ENCODE measurements at places on chromosomes 2 and 18.
A peak's percentile ranks its signal among the peaks of the same experiment; 100 is the strongest.

- DNase-seq: peak; percentile 48
Measured at GRCh38 chr18:62486290-62486964, 36.4 kb upstream of the ZCCHC2 start.

GRCh38 chr18:3121259-3121658 is 98.5 kb downstream of the MYOM1 start:
- DNase-seq: peak; percentile 15

DNA sequence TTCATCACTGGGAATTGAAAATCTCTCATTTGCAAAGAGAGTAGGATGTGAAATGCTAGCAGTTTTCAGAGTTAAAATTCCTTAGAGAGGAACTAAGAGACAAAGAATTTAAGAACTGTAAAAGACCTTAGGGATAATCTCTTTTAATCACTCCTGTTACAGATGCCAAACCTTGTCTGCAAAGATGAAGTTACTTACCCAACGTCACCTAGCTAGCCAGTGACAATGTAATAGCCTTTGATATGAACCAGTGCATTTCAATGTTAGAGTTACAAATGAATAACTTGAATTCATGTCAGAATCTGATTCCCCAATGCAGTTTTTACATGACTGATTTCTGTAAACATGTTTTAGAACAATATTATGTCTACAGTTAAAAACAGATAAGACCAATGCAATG is 190.1 kb downstream of the LRP1B start:
- DNase-seq: no peak

DNA sequence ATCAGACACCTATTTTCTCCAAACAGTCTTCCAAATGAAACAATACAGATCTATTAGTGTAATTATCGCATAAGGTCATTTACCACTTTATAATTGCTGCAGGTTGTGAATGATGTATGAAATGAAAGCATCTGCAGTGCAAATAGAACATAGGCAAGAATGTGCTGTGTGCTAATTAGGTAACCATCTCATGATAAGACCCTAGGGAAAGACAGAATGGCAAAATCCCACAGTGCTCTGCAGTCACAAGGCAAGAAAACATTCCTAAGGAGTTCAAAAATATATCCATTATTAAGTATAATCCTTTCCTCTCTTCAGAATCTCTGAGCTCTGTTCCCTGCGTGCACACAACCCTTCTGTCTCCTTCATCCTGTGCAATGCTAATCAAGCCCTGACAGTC is 488.1 kb downstream of the NR4A2 start:
- DNase-seq: no peak

- DNase-seq: peak; percentile 27
Measured at GRCh38 chr2:158458617-158458920, 1.8 kb downstream of the PKP4 start.

GRCh38 chr2:129396980-129397599 is 582.4 kb upstream of the RAB6C start:
- DNase-seq: peak; percentile 70

- DNase-seq: no peak
Measured at GRCh38 chr2:188235364-188235763, 56.3 kb upstream of the GULP1 start.

DNA sequence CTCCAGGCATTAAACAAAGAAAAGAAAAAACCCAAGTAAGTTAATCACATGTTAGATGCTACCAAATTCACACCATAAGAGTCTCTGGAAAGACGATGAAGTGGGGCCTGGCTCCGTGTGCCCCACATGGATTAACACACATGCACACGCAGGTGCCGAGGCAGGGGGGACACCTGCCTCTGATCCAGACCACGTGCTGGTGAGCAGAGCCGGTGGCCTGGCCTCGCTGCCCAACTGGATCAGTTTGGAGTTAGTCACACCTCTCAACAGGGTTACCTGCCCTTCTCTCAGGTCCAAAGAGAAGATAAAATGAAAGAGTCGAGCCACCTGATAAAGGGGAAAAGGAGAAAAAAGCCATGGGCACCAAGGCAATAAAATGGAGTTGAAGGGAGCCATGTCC is 40.5 kb downstream of the MRPL35 start:
- no peak for DNase-seq

GRCh38 chr2:63272560-63272959 is 221.9 kb downstream of the OTX1 start:
- no peak for DNase-seq

DNA sequence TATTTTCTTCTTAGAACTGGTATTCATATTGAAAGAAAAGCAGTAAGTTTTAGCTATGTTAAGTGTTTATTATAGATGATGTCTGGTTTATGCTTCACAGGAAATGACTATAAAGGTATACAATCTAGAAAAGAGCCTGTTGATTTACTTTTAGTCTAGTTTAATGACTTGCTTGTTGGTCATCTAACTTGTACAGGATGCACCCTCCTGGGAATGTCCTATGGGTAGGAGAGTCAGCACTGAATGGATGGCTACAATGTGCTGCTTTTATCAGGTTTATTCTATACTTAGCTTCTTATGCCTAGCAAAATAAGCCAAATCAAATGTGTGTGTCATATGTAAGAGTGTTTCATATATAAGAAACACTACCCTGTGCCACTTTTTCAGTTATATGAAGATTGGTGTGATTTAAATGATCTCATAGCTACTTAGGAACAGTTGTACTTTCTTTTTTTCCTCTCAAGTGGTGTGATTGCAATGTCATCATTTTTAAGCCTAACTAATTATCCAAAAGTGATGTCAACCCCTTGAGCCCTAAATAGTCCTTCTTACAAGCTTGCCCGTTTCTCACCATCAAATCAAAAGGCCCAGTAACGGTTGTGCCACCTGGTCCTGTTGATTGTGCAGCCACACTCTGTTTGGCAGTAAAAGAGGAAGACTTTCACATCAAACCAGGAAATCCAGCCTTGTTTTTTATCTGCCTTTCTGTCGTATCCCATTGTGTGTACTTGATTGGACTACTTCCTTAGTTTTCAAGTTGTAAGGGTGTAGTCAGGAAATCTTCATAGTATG is 176.0 kb downstream of the DIS3L2 start:
- peak; percentile 6 for DNase-seq

DNA sequence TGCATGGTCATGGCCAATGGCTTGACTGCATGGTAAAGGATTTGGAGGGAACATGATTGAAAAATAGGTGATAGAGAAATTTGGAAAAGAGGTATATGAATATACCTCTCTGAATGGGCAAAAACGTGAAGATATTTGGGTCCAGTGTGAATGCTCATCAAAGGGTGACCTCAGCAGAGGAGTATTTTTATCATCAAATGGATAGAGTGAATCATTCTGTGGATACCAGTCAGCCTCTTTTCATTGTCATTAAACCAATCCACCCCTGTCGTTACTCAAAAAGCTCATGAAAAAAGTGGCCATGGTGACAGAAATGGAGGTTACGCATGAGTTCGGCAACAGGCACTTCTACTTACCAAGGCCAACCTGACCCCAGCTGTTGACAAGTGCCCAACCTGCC is 1074.7 kb downstream of the TSN start:
- DNase-seq: no peak

- peak; percentile 55 for DNase-seq
Measured at GRCh38 chr18:33495278-33495677, 54.8 kb upstream of the CCDC178 start.

- no peak for DNase-seq
Measured at GRCh38 chr2:27615316-27615715, 13.5 kb downstream of the CCDC121 start.

DNA sequence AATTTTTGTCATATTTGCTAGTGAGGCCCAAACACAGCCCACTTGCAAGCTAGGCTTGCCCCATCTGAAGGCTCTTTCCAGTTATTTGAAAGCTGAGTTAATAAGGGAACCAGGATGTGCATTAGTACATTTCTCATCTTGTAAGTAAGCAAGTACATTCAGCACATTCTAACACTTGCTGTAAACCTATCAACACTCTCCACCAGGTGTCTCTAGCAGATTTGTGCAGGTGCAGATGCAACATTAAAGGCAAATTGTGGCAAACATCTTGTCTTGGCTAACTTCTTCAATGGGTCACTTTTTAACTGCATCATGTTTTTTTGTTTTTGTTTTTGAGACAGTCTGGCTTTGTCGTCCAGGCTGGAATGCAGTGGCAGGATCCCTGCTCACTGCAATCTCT is 25.3 kb upstream of the MFSD6 start:
- peak; percentile 61 for DNase-seq

GRCh38 chr2:236576953-236577352 is 7.3 kb downstream of the ACKR3 start:
- no peak for DNase-seq

- DNase-seq: peak; percentile 21
Measured at GRCh38 chr2:211879323-211879722, 659.3 kb downstream of the ERBB4 start.

- no peak for DNase-seq
Measured at GRCh38 chr2:221254299-221254698, 317.8 kb downstream of the EPHA4 start.

DNA sequence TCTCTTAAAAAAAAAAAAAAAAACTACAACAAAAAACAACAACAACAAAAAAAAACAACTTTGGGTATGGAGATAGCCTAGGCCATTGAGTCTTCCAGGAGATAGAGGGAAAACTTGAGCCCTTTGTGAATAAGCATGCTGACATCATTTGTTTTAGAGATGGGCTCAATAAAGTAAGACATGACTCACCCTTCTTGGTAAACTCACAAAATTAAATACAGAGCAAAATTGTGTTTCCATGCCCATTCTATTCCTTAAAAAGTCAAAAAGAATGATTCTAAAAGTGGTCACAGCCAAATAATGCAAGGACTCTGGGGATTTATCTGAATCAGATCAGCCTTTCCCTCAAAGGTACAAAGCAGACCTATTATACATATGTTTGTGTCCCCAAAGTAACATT is 117.4 kb downstream of the ETAA1 start:
- DNase-seq: no peak

- DNase-seq: no peak
Measured at GRCh38 chr18:666177-666576, 8.7 kb downstream of the TYMS start.

Measured in RKO (cell line).